ENCODE measurements at places on chromosomes 16 and 17.

DNA sequence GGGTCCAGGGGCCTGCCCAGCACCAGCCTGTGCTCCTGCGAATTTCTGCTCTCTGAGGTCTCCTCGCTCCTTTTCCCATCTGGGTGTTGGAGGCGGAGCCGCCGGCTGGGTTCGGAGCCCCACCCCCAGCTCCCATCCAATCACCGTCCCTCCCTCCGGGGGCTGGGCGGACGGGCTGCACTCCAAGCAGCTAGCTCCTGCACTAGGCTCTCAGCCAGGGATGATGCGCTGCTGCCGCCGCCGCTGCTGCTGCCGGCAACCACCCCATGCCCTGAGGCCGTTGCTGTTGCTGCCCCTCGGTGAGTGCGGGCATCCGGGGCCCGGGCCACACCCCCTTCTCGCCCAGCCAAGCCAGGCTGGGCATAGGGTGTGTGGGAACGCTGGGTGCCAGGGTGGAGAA is at the start of gene NRN1L:
Gene NRN1L, plus strand, starts transcription at position 202 of the 400 bp plus-strand sequence. Its CDS starts 19 bp downstream, at position 221.
- no peak for DNase-seq

DNA sequence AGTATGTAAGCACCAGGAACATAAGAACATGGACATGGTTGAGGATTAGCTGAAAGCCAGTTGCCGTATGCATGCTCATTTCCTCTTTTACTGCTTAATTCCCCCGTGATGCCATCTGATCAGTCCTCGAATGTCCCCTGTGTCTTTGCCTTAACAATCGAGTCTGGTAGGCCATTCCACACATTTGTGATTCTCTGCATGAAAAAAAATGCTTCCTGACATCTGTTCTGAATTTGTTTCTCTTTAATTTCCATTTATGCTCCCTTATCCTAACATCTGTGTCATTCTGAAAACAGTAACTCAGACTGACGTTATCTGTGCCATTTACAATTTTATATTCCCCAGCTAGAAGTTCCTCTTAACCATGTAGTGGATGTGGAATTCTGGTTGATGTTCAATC is 158.2 kb upstream of the TOX3 start:
- no peak for DNase-seq

- DNase-seq, result no peak
These were observed 7.6 kb downstream of the PDILT start for GRCh38 chr16:20396846-20397467.

DNA sequence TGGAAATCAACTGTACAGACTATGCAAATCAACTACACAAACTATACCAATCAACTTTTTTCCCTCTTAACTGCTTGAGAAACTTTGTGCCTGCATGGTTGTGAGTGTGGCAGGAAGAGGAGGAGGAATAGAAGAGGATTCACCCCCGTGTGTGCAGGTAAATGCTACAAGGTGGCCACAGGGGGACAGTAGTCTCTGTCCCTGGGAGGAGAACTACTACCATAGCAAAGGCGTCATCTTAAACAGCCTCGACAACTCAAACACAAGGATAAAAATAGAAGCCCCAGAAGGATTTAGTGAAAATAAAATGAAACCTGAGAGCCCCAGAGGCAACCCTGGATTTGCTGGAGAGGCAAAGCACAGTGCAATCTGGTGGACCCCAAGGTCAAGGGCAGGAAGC is 199.5 kb upstream of the DYNLRB2 start:
- no peak for DNase-seq

DNA sequence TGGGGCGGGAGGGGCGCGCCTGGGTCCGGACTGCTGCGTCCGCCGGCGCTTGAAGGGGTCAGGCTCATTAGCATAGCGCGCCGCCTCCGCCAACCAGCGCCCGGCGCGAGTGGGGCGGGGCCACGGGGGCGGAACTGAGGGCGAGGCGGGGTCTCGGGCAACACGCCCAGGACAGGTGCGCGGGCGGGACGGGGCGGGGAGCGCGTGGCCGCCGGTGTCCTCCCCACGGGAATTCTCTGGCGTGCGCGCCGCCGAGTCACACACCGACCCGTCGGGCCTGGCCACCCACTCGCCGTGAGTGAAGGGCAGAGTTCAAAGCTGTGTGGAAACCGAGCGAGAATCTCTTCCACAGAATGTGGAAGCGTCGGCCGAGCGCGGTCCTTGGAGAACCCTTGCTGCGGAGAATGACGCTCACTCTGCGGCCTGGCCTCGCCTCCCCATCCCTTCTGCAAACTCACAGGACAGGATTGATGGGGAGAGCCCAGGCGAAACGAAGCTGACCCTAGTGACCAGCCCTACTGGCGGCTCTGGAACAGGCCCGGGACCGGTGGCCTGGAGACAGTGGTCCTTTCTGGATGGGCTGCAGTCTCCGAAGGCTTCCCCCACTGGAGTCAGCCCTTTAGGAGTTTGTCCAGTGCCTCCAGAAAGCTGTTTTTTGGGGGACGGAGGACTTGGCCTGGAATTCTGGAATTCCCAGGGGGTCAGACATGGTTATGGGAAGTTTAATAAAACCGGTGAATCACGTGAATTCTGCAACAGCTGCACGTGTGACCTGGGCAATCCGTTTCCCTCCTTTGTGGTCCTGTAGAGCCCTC is at the start of gene SNAI3:
Gene SNAI3, minus strand, starts transcription at position 69 of the 815 bp plus-strand sequence. CDS start 101 bp downstream, outside the sequence.
- no peak for DNase-seq

DNA sequence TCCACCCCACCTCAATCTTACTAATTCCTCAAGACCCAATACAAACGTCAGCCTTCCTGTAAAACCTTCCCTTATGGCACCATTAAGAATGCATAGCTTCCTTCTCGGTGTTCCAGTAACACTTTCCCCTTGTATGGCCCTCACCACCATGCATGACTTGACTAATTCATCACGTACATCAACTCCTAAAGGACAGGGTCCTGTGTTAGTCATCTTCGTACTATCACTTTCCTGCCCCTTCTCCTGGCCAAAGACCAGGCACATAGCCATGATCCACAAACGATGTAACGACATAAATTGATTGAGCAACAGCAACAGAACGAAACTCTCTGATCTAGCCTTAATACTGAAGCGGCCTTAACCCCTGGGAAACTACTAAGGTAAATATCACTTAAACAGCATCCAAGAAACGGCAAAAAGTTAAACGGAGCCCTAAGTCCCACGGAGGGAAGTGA is 612 bp downstream of the PSMD12 start:
- DNase-seq, result no peak

DNA sequence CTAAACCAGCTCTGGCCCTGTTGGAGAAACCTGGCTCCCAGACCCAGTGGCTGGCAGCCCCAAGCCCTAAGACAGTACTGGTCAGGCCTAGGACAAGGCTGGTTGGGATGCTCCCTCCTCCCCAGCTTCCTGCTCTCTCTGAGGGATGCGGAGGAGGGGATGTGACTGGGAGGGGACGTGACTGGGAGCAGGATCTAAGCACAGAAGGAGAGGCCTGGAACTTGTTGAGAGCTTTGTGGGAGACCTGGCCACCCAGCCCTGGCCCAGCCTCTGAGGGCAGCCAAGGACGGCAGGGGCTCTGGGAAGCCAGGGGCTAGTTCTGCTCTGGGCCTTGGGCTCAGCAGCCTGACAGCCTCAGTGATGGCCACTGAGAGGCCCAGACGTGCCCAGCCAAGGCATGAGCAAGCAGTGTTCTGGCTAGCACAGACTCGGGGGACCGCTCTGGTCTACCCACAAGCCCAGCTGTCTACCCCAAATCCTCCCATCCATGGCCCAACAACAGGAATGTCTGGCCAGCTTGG is 22.8 kb downstream of the ATP6V0D1 start:
- no peak for DNase-seq

GRCh38 chr17:67829331-67829730 is 4.0 kb downstream of the BPTF start:
- no peak for DNase-seq

DNA sequence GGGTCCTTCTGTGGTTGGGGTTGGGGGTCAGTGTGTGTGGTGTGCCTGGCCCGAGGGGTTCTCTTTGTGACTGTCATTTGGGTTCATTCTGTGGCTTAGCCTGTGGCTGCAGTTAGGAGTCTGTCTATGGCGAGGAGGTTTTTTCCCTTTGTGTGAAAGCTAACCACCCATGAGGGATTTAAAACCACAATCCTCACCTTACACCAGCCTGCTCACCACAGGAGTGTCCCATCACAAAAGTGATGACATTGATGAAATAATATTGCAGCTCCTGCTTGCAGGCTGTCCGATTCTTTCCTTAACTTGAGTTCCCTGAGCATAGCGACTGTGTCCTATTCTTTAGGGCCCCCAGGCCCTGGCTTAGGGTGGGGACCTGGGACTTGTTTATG is 113.6 kb downstream of the RAP1GAP2 start:
- no peak for DNase-seq

DNA sequence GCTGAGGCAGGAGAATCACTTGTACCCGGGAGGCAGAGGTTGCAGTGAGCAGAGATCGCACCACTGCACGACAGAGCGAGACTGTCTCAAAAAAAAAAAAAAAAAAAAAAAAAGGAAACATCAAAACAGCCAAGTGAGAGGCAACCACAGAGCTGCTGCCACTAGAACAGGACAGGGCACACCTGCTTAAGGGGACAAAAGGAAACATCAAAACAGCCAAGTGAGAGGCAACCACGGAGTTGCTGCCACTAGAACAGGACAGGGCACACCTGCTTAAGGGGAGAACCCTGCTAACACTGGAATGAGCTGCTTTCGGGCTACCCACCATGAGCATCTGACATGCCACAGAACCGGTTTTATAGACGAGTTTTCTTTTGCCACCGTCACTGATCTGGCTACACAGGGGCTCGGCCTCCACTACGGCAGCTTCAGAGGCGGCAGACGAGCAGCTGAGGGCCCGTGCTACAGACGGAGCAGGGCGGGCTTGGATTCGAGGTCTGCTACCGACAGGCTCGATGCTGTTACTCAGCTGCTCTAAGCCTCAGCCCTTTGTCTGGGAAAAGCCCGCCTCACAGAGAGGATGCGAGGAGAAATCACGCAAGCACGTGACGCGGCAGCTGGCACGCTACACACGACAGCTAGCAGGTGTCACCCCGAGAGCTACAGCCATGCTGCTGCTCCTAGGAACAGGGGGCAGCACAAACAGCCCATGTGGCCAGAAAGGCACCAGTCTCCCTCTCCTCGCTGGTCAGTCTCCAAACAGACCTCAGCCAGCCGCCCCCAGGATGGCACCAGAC is 2.0 kb downstream of the P4HB start:
- DNase-seq, result no peak

DNA sequence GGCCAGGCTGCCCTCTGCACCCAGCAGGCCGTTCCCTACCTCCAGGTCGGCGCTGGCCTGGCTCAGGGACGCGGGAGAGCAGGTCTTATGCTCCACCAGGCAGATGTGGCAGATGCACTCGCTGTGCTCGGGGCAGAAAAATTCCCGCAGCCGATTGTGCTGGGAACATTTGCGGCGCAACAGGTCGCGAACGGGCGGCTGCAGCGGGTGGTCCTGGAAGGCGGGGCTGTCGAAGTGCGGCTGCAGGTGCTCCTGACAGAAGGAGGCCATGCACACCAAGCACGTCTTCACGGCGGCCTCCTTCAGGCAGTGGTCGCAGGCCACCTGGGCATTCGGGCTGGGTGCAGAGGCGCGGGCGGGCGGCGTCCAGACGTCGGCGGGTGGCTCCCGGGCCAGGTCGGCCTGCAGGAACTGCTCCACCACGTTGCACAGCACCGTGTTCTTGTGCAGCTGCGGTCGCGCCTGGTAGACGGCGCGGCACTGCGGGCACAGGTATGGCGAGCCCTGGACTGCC is 439 bp downstream of the TRIM25 start:
- no peak for DNase-seq

DNA sequence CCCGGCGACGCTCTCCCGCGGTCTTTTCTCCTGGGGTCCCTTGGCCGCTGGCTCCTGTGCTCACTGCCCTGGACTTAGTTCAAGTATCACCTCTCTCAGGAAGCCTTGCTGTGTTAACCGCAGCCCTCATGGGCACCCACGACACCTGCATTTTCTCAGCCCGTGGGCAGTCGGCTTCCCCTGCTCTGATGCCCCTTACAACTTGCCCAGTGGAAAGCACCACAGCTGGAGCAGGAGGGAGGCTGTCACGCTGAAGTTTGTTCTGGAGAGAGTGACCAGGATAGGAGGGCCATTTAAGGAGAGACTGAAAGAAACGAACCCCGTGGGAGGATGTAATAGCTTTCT is 395 bp downstream of the STXBP4 start:
- DNase-seq, result no peak

- no peak for DNase-seq
These were observed 70.2 kb downstream of the ARHGAP44 start for GRCh38 chr17:12859520-12859919.

DNA sequence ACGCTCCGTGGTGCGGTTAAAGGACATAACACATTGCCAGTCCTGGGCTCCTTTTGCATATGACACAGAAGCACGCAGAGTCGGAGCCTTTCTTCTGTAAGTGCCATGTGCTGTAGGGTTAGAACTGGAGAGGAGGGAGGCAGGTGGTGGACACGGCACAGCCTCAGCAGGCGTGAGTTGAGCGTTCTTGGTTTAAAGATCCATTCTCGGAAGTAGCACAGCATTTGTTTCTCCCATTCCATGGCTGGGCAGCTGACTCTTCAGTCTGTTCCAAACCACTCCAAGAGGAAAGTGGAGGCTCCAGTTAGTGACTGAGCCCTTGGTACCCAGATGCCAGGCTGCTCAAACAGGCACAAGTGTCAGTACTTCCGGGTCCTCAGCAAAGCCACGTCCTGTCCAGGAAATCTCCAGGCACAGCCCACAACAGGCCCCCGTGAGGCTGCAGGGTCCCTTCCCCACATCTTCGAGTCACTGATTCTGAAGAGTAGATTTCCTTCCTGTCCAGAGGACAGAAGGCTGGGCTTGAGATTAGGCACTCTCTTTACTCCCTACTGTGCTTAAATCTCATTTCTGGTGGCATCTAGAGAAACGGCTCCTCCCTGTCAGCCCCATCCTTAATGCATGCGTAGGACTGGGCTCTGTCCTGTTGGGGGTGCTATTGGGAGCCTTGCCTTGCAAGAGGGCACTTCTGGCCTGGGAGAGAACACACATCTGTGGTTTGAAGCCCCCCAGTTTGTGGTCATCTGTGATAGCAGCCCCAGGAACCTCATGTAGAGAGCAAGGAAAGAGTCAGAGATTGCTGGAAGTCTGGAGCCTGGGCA is 39.6 kb upstream of the NAT9 start:
- no peak for DNase-seq

GRCh38 chr16:12320298-12320706 is 343.8 kb downstream of the SNX29 start:
- DNase-seq, result no peak

- no peak for DNase-seq
These were observed 52.7 kb downstream of the ARSG start for GRCh38 chr17:68343976-68344375.

- DNase-seq, result no peak
These were observed 906 bp upstream of the CARMIL2 start for GRCh38 chr16:67644038-67644437.

GRCh38 chr17:63596856-63597586 is 3.7 kb upstream of the TACO1 start:
- DNase-seq, result no peak

DNA sequence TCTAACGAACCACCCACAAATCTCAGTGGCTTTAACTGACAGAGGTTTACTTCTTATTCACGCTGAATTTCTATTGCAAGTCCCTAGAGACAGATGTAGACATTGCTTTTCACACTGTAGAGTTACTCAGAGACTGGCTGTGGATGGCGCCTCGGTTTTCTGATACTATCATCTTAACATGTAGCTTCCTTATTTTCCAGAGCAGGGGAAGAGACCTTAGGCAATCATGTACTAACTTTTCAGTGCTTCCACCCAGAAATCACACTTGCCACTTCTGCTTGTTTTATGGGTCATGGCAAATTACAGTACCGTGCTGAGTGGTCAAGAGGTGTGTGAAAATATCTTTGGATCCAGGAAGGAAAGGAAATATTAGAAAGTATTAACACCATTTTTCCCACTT is 65.4 kb downstream of the MAF start:
- no peak for DNase-seq

GRCh38 chr17:34859652-34860051 is 101.6 kb downstream of the CCT6B start:
- no peak for DNase-seq

All from esophagus squamous epithelium (tissue), 5 donors.